ENCODE measurements at places on chromosomes 3 and 15.

DNA sequence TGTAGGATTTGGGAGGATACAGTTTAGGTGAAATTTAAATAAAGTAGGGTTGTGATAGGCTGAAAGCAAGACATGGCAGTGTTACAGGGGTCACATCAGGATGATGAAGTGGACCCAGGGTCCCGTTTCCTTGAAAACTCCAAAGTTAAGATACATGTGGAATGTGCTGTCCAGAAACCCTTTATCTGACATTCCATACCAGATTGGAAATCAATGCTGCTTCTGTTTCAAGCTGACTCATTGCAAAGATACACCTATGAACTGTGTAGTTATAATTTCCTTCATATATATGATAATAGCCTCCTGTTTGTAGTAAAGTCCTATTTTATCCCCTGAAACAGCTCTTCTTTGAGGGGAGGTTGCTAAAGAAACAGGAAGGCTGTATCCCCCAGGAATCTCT, 71.0 kb upstream of the NR2E3 start:
- no peaks in the 10 kb centered on the region for H3K36me3 ChIP-seq
- no peak overlapping the region for H3K27ac ChIP-seq
- H3K27me3 ChIP-seq: no peaks in the 10 kb centered on the region
- DNase-seq: no peak

- no peaks in the 10 kb centered on the region for H3K4me1 ChIP-seq
- H3K27me3 ChIP-seq: no peaks in the 10 kb centered on the region
- H3K36me3 ChIP-seq: no peaks in the 10 kb centered on the region
Observed at GRCh38 chr3:186732169-186732766, 15.1 kb downstream of the KNG1 start.

DNA sequence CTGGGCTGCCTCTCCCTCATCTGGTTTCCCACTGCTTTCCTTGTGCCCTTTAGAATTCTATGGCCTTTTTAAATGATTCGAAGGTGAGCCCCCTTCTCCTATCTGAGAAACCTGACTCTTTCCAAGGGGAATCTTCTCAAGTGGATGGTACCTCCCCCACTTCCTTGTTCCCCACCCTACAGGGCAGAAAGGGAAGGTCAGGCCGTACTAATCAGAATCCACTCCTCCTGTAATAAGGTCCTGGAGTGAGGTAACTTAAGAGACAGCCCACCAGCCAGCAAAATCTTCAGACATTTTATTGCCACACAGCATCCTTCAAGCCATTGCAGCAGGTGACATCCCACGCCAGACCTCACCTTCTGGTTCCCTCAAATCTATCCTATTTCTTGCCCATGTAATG, 84.5 kb downstream of the MINAR1 start:
- no peak overlapping the region for H3K27ac ChIP-seq
- no peak for DNase-seq
- H3K36me3 ChIP-seq: no peaks in the 10 kb centered on the region
- H3K4me1 ChIP-seq: no peaks in the 10 kb centered on the region

- no peaks in the 10 kb centered on the region for H3K4me1 ChIP-seq
- no peaks in the 10 kb centered on the region for H3K27me3 ChIP-seq
- H3K27ac ChIP-seq: no peak overlapping the region
- no peak for DNase-seq
- H3K4me3 ChIP-seq: no peak overlapping the region
Observed at GRCh38 chr3:99575683-99576082, 62.7 kb upstream of the COL8A1 start.

DNA sequence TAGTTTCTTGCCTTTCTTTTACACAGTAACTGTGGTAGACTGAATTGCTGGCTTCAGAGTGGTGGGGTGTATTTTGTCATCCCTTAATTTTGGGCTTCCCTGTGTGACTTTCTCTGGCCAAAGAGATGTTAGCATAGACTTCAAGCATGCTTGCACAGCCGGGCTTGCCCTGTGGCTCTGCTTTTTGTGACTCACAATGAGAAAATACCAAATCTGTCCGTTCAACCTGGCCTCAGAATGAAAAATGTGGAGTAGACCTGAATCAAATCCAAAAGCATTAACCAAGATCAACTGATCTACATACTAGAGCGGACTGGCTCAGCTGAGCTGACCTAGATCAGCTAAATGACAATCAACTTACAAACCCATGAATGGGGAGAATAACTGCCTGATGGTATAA, 51.4 kb downstream of the PLAAT1 start:
- H3K27me3 ChIP-seq: no peaks in the 10 kb centered on the region
- H3K4me3 ChIP-seq: no peak overlapping the region
- no peak for DNase-seq
- H3K27ac ChIP-seq: no peak overlapping the region
- no peaks in the 10 kb centered on the region for H3K4me1 ChIP-seq

GRCh38 chr3:160065786-160066185, 77.2 kb downstream of the IL12A start:
- H3K27me3 ChIP-seq: no peaks in the 10 kb centered on the region
- no peak for DNase-seq
- H3K4me1 ChIP-seq: no peaks in the 10 kb centered on the region
- H3K4me3 ChIP-seq: no peak overlapping the region

- no peak overlapping the region for H3K27ac ChIP-seq
- H3K4me1 ChIP-seq: peaks cover 6% of the 10 kb centered on the region
- no peaks in the 10 kb centered on the region for H3K36me3 ChIP-seq
- H3K4me3 ChIP-seq: no peak overlapping the region
Observed at GRCh38 chr3:24519368-24520100, 24.9 kb upstream of the THRB start.

DNA sequence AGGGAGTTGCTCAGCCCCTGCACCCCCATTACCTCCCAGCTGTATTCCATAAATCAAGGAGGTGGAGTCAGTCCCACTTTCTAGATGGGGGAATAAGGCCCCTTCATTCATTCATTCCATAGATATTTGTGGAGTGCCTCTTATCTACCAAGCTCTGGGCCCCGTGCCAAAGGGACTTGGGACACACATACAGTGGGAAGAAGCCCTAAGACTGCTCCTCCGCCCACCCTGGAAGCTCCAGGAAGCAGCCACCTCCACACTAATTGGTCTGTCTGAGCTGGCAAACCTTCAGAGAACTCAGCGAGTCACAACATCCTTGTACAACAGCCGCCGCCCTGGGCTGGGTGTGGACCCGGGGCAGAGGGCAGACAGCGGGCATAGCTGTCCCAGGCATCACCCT, 6.4 kb downstream of the STRA6 start:
- H3K27me3 ChIP-seq: no peaks in the 10 kb centered on the region
- peaks cover 16% of the 10 kb centered on the region for H3K4me1 ChIP-seq
- no peak overlapping the region for H3K27ac ChIP-seq
- no peaks in the 10 kb centered on the region for H3K36me3 ChIP-seq

Data from ovary (tissue), 10 donors.